Stimulated activated CD4-positive, alpha-beta T cell treated with anti-CD3 and anti-CD28 coated beads, Interleukin-12 subunit alpha, Interleukin-12 subunit beta, amount 100 ng/mL, for 48 hours (primary cell): ENCODE measurements at places on chromosomes 6 and 20.

DNA sequence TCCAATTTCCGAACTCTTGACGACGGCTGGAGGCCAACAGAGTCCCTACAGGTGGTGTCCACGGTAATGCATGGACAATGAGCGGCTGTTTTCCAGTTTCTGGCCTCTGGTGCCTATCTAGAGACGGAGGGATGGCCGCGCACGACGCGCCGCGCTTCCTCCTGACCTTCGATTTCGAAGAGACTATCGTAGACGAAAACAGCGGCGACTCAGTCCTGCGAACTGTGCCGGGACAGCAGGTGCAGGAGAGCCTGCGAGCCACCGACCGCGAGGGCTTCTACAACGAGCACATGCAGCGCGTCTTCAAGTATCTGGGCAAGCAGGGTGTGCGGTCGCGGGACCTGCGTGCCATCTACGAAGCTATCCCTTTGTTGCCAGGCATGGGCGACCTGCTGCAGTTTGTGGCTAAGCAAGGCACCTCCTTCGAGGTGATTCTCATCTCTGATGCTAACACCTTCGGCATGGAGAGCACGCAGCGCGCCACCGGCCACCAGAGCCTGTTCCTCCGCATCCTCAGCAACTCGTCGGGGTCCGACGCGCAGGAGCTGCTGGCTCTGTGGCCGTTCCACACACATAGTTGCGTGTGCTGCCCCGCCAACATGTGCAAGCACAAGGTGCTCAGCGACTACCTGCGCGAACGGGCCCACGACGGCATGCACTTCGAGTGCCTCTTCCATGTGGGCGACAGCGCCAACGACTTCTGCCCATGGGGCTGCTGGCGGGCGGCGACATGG, 169.4 kb downstream of the CDK19 start:
- no peak for DNase-seq

- no peak for DNase-seq
Measured at GRCh38 chr20:50224531-50225255, 34.1 kb downstream of the CEBPB start.

DNA sequence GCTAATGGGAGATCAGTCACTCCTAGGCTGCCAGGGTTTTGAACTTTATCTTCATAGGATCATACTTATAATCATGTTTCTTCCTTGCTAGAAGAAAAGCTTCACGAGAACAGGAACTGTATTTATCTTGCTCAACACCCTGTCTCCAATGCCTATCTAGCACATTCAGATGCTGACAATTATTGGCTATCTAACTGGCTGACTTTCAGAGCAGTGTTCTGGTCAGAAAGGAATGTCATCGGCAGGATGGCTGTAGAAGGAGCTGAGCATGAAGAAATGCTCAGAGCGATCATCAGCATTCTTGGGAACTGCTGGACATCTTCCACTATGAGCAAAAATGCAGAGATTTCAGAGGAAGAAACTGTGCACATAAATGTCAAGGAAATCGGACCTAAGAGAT, 628.0 kb upstream of the NRSN1 start:
- no peak for DNase-seq

- DNase-seq = no peak
Measured at GRCh38 chr6:166597711-166598440, 11.4 kb upstream of the RAMACL start.

GRCh38 chr6:119902681-119903080, 553.1 kb upstream of the MAN1A1 start:
- no peak for DNase-seq

DNA sequence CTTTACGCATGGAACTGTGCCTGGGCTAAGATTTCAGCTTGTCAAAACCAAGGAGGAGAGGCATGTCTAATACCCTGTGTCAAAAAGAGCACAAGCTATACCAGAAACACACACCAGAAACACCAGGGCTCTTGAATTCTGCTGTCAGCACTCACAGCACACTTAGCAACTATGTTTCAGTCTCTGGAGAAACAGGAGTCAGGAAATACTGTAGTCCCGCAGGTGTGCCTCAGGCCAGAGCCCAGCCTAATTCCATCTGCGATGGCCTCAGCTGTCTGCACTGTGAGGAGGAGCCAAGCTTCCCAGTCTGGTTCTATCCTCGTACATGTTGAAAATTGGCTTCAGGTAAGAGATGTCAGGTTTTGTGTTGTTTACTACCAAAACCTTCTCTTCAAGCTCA, 31.6 kb downstream of the MTRES1 start:
- DNase-seq = no peak

- DNase-seq = no peak
Measured at GRCh38 chr6:10995114-10995707, 48.9 kb downstream of the ELOVL2 start.

DNA sequence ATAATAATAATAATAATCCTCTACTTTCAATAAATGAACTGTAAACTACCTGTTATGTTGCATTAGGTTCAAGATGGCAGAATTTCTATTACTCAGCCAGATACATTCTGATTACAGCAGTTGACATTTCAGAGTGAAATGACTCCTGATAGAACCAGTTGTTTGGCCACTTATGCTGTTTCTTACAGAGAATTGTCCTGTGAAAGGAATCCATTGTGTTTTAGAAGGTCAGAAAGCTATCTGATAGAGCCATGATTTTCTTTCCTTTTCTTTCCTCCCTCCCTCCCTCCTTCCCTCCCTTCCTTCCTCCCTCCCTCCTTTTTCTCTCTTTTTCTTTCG, 16.6 kb downstream of the GJA10 start:
- DNase-seq = no peak

DNA sequence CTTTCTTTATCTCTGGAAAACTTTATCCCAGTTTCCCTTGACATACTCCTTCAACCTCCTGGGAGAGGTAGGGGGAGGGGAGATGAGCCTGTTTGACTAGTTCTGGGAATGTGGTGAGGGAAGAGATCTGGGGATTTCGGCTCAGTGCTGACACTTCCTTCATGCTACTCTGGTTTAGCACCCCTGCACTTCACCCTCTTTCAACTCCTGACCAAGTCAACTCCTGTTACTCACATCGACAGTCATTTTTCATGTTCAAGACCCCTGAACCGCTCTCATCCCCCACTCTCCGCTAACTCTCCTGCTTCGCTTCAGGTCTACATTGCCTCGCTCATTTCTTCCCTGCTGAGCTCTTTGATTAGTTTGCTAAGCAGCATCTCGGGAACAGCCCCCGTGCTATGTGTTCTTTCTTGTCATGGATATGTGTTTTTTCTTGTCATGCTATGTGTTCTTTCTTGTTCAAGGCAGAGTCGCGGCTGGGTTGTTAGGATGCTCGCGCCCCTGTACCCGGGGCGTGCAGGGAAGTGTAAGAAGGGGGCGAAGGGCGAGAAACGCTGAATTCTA, 16.6 kb upstream of the TRIM27 start:
- no peak for DNase-seq

GRCh38 chr20:63530788-63531160, 6.4 kb downstream of the PTK6 start:
- no peak for DNase-seq
